ENCODE measurements at places on chromosomes 5 and 9.

DNA sequence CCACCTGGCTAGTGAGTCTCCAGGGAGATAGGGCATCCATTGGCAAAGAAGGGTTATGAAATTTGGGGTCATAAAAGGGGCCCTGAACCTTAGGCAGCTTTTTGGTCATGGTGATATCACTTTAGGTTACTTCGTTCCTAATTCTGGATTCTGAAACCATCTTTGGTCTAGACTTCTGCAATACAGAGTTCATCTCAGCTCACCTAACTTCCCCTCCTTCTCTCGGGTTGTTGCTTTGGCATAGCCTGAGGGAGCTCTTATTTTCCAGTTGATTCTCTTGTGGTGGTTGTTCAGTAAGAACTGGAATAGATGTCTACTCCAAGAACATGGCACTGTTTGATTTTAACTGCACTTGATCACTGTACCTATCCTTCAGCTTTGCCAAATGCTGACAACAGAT lies 148.9 kb upstream of the RUSC2 start:
- DNase-seq = no peak

- DNase-seq = no peak
Measured at GRCh38 chr9:137117269-137117731, 2.8 kb upstream of the DPP7 start.

DNA sequence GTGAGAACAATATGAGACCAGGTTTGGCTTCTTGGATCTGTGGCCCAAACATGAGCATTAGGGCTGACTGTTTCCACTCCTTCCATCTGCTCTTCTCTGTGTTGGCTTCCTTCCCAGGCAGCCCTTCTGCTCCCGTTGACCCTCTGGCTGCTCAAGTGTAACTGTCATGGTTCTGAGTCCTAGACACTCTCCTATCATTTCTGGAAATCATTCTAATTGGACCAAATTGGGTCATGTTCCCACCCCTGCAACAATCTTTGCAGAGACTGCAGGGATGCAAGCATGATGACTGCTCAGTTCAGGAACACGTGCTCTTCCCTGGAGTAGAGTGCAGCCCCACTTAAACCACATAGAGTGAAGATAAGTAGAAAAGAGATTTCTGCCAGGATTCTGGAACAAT lies 741.4 kb downstream of the TAF11L14 start:
- DNase-seq = no peak

DNA sequence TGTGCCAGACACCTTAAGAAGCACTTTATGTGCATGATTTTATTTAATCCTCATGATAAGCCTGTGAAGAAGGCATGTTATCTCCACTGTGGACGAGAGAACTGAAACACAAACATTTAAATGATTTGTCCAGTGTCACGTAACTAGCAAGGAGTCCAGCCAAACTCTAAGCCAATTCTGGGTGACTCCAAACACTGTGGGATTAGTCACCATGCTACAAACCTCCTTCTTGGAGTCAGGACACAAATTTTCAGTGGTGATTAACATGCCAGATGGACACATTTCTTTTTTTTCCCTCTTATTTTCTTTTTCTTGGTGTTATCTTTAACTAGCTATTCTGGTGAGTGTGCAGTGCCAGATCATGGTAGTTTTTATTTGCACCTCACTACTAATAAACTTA lies 316.8 kb downstream of the NDUFS4 start:
- no peak for DNase-seq

- no peak for DNase-seq
Measured at GRCh38 chr9:134669399-134669955, 27.9 kb downstream of the COL5A1 start.

DNA sequence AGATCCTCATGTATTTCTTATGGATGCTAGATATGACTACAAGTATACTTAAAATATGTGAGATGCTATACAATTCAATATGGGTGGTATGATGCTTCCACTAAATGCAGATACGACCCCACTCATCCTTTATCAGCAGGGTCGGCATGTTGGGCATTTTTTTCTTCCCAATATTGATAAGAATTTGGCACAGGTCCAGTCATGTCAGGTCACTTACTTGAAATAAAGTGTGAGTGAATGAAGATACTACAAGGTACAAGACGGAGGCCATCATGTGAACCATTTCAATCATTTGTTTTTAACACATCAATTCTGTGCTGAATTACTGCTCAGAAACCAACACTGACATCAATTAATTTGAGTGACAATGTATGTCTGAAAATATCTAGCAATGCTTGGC lies 146.9 kb upstream of the GNA14 start:
- DNase-seq = no peak

GRCh38 chr5:150931368-150931965 lies 26.7 kb upstream of the ZNF300 start:
- no peak for DNase-seq

DNA sequence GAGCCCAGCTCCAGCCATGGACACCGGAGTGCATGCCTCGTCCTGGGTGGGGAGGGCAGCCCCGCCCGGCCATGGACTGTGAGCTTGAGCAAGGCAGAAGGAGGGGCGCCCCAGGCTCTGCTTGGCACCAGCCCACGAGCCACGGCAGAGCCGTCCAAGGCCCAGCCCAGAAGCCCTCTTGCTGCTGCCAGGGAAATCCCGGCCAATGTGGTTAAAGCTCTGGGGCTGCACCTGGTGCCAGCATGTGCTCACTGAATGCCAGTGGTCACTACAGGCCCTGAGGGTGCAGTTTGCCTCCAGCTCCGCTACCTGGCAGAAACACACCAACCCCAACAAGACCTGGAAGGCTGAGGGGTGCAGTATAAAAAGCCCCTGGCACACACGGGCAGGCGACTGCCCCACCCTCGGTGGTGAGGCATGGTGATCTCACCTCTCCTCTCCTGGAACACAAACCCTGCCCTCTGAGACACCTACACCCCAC lies 11.8 kb downstream of the BRD3 start:
- DNase-seq = no peak

DNA sequence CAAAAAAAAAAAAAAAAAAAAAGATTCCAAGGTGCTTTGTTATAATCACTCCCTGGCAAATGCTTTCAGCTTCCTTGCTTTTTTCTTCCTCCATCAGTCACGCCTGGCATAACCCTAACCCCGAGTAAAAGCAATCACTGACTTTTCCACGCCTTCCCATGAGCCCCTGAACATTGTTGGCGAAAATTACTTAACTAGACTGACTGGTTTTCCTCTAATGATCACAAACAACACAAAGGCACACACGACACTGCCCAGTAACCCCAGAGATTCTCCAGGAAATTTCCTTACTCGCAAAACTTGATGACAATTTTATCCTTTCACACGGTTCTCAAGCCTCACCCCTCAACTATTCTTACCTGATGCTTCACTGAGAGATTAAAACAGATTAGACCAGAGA lies 11.4 kb upstream of the PTGR1 start:
- DNase-seq = no peak

- DNase-seq = no peak
Measured at GRCh38 chr5:80190960-80191359, 64.9 kb downstream of the SERINC5 start.

DNA sequence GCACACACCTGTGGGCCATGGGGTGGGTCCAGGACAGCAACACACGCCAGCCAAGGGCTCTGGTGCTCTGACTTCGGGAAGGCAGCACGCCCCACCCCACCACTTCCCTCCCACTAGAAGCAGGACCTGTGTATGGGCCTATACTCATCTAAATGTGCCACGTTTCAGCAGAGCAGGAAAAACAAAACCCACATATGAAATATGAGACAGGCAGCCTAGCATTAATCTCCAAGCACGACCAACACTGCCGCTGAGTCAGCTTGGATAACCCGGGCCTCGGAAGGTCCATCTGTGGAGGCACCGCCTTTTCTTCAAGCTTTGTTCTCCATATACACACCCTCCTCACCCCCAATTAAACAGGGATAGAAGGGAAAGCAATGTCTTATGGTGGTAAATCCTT lies 203.1 kb downstream of the ROR2 start:
- DNase-seq = no peak

- DNase-seq = no peak
Measured at GRCh38 chr5:138402640-138403039, 36.2 kb upstream of the REEP2 start.

GRCh38 chr5:93611976-93612854 lies 29.2 kb downstream of the NR2F1 start:
- DNase-seq = no peak

DNA sequence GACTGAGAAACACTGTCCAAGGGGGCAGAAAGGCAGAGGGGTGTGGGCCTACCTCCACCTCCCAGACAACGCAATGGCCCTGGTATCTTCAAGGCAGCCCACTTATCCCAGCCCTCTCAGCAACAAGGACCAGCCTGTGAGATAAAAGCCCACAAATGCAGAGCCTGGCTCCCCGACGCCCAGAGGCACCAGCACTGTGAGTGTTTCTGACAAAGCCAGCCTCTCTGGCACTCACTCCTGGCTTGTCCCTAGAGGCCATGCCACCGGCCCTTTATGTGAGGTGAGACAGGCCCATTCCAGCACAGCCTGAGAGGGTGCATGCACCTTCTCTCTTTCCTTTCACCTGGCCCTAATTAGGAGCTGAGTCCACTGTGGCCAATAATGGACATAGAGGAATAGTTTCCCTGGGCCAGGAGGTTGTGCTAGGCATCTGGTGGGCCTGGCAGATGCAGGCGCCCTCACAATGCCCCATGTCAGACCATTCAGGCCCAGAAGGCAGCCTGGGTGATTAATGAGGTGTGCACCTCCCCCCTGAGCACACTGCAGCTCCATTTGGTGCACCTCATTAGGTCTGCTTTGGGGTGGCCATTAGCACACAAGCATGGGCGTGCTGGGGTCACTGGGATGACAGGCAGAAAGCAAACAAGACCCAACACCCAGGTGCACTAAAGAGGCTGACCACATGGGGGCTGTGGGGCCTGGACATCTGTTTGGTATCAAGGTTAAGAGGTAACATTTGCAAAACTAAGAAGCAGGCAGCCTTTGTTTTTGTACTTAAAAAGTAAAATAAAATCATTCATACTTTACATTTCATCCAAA lies 176.0 kb downstream of the MED10 start:
- DNase-seq = no peak

- no peak for DNase-seq
Measured at GRCh38 chr5:137071931-137072330, 427.2 kb downstream of the SPOCK1 start.

- no peak for DNase-seq
Measured at GRCh38 chr5:10793785-10794184, 32.8 kb upstream of the DAP start.
